Bronchus fibroblast of lung (primary cell): ENCODE measurements at places on chromosomes 12 and 14. TPM values are rescaled to one million over a fixed set of nuclear protein-coding genes. Genes with fewer than 3 reads are reported as not detected.

HOXC12 gene
- not detected in 2 replicates for total RNA-seq

OTUB2 gene
- 1.3 TPM in 2 replicates for total RNA-seq

USP44 gene
- 0.50 and 1.0 TPM in 2 replicates for total RNA-seq

RBM19 gene
- total RNA-seq: 17.8 and 21.5 TPM in 2 replicates

CTSG gene
- not detected in 2 replicates for total RNA-seq

HOXC10 gene
- not detected in 2 replicates for total RNA-seq

GPD1 gene
- total RNA-seq: under 0.01 TPM in 1 of 2 replicates, not detected in the other

LYSET gene
- 5.5 and 5.7 TPM in 2 replicates for total RNA-seq

ISM2 gene
- total RNA-seq: 0.15 TPM in 1 of 2 replicates, not detected in the other
